Activated CD4-positive, alpha-beta T cell treated with anti-CD3 and anti-CD28 coated beads, Interleukin-2, amount 10 ng/mL, durations not matched to agents 7 days and 5 days (primary cell): ENCODE measurements at places on chromosomes 4 and X. TPM values are rescaled to one million over a fixed set of nuclear protein-coding genes. Genes with fewer than 3 reads are reported as not detected.

DNA sequence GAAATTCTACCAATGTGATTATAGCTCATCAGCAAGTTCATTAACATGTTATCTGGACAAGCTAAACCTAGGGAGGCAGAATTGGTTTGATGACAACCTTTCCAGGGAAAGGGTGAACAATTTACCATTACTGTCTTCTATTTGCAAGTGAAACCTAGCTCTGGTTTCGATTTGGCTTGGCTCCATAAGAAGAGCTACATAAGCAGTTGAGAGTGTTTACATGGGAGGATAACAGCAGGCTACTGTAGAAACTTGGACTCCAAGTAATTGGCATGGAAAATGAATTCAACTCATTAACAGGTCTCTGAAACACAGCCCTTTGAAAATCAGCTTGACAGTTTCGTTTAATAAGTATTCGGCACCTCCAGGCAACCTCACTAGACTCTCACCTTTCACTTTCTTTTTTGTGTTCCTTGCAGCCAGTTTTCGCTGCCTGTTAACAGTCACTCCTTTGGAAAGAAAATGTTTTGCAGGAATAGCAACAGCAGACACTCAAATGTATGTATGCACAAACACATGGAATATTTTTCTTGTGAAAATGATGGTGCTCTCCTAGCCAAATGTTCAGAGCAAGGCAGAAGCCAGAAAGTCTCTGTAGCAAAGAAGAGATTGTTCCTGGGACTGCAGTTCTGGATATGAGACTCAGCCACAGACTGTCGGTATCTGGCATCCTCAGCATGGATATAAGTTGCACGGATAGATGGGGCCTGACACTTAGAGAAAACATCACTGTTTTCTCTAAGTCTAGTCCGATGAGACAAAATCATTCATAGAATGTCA is 27.5 kb downstream of the POU3F4 start:
- DNase-seq: no peak

GRCh38 chr4:109298279-109299010 is 4.0 kb downstream of the COL25A1 start:
- DNase-seq: no peak

- DNase-seq: no peak
Observed at GRCh38 chr4:101280866-101281600, 66.3 kb downstream of the PPP3CA start.

DNA sequence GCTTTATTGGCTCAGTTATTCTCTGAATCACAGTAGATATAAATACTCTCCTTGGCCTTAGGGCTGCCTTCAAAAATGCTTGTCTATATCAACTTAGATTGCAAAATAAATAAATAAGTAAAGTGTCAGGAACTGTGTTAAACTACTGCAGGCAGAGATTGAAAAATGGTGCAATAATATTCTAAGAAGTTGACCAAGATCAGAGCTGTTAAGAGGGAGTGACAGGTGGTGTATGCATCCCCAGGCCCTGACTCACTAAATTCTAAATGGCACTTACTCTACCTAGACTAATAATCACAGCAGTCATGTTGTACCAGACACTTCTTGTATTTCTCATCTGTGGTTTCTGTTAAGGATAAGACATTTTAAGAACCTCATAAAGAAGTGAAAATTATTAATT is 235.1 kb upstream of the SPOCK3 start:
- DNase-seq: no peak

GRCh38 chr4:82601242-82602015 is 39.6 kb upstream of the TMEM150C start:
- no peak for DNase-seq

The STATH gene
- total RNA-seq: not detected
